ENCODE measurements at places on chromosomes 13 and 19.

GRCh38 chr13:26722321-26722720 lies 38.3 kb downstream of the GPR12 start:
- no peak for DNase-seq

GRCh38 chr13:93853912-93854311 lies 625.6 kb downstream of the DCT start:
- DNase-seq = no peak

DNA sequence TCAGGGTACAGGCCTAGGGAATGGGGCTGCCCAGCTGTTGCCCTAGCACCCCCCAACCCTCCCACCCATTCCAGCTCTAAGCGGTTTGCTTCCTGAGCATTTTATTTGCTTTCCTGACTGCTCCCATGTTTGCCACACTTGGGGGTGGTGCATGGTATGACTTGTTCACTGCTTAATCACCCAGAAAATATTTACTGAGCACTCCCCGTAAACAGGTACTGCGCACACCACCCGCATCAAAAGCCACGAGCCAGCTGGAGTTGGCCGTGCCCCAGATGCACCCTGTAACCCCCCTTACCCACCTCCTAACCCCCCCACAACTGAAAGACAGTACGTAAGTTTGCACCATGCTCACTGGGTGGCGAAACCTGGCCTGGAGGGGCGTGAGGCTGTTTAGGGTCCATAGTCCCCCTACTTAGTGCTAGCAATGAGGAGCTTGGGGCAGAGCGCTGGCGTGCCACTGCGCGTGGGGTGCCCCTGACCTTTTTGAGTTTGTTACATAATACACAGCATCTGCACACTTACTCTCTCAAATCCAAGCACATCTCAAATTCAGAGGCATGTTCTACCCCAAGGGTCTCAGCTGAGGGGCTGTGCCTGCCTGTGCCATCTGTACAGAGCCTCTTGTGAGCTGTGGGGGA lies 29.8 kb downstream of the DPF1 start:
- DNase-seq = no peak

DNA sequence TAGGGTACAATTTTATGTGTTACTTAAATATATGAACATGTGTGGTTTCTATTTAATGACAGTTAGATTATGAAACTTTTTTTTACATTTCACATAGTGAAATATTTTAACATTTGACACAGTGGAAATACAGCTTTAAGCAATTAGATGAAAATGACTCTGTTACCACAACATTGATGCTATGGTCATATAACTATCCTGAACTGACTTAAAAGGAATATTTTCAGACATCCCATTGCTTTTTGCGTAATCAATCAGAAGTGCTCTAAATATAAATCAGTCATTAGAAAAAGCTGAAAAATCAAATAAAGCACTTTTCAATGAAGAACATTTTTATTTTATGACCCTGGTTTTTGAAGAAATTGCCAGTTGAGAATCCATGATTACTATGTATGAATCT lies 80.3 kb downstream of the UFM1 start:
- DNase-seq = no peak

- no peak for DNase-seq
Observed at GRCh38 chr13:44306371-44307192, 67.0 kb upstream of the SERP2 start.

DNA sequence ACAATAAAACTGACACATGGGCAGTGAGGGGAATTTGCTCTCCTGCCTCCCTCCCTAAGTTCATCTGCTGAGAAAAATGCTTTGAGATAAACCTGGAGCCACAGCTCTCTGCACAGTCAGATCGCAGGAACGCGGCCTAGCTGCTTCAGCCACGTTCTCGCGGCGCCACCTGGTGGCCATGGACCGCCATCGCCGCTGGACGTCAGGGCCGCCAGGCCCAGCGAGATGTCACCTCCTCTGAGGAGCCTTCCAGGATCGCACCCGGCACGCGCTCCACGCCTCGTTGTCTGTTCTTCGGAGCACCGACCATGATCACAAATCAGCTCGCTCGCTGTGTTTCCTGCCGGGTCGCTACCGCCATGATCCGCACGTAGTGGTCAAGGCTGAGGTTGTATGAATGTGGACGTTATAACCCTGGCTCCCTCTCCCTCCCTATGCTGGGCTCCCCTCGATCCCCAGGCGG lies 20.6 kb upstream of the USP29 start:
- DNase-seq = peak; percentile 54

DNA sequence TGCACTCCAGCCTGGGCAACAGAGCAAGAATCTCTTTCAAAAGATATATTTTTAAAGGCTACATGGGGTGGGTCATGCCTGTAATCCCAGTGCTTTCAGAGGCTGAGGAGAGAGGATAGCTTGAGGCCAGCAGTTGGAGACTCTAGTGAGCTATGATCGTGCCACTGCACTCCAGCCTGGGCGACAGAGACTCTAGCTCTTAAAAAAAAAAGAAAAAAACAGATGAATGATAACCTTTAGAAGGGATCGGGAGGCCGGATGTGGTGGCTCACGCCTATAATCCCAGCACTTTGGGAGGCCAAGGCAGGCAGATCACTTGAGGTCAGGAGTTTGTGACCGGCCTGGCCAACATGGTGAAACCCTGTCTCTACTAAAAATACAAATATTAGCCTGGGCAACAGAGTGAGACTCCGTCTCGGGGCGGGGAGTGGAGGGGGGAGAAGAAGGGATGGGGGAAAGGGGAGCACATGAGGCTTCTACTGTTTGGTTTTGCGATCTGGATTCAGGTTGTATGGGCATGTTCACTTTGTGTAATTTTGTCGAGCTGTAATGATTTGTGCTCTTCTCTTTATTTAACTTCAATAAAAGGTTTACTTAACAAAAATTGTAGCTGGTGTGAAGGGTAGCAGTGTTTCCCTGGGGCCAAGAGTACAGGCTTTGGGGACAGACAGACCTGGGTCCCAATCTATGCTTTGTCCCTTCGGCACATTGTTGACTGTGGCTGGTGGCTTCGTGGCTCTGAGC lies 1.1 kb upstream of the PSMC4 start:
- DNase-seq = peak; percentile 41

- DNase-seq = no peak
Observed at GRCh38 chr13:37202264-37202663, 96.8 kb upstream of the CSNK1A1L start.

- no peak for DNase-seq
Observed at GRCh38 chr13:31051999-31052398, 109.7 kb downstream of the HSPH1 start.

- DNase-seq = peak; percentile 67
Observed at GRCh38 chr19:18340190-18340989, at the start of gene PGPEP1. Gene PGPEP1 (plus strand): TSS chr19:18340598. CDS start chr19:18340682, 84 bp downstream.

DNA sequence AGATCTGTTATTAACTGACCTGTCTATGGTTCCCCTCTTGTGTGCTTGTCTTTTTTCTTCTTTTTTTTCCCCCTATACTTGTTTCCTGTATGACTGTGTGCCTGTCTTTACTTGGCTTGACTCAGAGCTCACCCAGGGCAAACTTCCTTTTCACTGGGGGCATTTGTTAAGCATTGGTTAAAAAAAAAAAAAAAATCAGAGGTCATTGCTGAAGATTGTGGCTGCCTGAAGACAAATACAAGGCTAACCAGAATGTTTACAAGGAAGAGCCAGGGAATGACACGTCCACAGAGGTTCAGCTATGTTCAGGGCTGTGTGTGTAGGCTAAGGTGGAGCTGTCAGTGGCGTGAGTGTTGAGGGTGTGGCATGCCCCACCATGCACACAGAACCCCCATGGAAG lies 47.1 kb downstream of the LNX2 start:
- no peak for DNase-seq

DNA sequence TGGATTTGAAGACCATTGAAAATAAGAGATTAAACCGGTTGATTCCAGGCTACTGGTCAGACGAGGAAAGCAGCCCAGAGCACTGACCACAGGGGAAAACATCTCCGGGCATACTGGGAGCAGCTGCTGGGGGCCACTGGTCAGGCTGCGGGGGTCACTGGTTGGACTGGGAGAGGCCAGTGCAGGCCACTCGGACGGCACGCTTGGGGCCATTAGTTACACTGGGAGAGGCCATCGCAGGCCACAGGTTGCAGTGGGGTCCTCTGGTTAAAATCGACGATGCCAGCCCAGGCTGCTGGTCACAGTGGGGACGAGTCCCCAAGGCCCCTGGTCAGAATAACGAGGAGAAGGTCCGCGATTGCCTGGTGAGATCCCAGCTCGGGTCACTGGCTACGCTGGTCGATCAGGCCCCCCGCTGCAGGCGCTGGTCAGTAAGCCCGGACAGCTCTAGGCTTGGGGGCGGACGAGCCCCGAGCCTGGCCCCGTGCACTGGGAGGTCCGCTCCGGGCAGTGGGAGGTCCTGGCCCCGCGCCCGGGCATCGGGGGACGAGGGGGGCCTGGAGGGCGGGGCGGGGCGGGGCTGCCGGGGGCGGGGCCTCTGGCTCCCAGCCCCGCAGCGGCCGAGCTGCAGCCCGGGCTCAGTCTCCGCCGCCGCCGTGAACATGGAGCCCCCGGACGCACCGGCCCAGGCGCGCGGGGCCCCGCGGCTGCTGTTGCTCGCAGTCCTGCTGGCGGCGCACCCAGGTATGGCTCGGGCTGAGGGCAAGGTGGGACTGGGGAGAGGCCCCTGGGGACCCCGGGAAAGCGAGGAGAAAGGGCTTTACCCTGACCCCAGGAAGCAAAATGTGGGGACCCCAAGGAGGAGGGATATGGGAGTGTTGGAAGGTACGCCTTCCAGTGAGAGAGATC lies at the start of gene BCAM:
Gene BCAM, plus strand, starts transcription at position 641 of the 909 bp plus-strand sequence. Its CDS starts 22 bp downstream, at position 663.
- DNase-seq = no peak

DNA sequence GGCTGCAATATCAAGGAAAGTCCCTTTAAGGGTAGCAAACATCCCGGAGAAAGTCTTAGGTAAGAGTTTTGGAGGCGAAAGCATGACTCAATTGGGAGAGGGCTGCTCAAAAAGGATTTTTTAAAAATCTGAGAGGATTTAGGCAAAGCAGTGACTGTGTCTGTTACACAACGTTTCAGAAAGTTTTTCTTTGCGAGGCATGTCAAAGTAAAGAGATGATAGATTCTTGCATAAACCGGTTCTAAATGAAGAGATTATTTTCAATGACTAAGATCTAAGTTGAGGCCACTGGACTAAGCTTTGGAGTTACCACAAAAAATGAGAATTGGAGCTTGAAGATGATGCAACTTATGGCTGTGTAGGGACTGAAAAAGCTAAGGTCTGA lies 43.7 kb upstream of the ENOX1 start:
- no peak for DNase-seq

DNA sequence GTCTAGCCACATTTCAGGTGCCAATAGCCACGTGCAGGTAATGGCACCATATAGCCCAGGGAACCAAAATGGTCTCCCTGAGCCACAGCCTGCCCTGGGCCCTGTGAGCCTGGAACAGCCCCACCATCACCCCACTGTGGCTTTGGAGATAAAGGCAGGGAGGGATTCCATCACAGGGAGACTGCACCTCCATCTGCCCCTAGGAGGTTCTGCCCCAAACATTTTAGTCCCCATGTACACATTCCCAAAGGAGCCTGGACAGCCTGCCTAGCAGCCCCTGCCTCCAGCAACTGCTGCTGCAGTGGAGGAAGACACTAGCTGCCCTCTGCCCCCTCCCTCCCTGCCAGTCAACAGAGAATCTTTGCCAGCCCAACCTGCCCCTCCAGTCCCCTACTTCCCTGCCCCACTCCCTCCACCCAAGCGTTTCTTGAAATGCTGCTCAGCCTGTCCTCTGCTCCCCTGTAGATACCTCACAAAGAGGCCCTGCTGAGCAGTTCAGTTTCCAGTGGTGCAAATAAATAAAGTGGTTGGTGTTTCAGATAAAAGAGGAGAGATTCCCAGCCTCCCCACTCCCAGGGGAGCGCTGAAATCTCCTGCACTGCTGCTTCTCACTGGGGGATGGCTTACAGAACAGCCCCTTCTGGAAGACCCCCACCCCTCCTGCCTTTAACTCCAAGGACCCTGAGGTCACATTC lies 921.8 kb downstream of the UQCRFS1 start:
- no peak for DNase-seq

DNA sequence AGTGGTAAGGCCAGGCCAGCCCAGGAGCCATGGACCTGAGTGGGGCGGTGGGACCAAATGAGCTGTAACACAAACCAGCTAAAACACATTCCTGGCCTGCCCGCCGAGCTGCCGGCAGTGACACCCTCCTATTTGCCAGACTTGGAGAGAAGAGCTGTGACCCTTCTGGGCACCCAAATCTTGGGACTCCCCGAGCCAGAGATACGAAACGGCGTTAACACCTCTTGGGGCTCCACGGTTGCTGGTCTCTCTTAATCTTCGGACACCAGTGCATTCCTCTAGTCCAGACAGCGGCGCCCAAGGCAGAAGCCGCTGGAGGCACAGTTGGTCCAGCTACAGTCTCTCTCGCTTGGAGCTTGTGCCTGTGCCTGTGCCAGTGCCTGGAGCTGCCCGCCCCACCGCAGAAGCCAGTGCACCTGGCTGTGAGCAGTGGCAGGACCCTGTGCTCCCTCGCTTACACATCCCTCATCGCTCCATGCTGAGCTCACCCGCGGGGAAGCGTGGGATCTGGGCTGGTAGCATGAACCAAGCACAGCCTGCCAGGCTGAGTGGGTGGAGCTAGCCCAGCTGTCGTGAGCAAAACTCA lies 147.2 kb upstream of the KLHL1 start:
- no peak for DNase-seq

- DNase-seq = no peak
Observed at GRCh38 chr13:20114066-20114610, 46.7 kb downstream of the GJA3 start.

- DNase-seq = no peak
Observed at GRCh38 chr13:78649997-78650716, 8.8 kb downstream of the OBI1 start.

DNA sequence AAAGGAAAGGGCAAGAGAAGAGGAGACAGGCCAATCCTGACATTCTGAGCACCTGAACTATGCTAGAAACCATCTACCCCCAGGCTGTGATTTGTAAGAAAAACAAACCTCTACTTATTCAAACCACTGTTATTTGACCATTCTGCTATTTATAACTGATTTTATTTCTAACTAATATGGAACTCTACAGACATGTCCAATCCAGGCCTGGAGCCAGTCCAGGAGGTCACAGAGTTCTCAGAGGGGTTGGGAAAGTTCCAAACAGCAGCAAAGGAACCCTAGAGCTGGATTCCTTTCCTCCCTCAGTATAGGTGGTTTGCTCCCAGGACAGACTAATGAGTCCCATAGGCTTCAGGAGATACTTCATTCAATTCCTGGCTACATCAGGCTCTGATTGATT lies 24.2 kb downstream of the SIAH3 start:
- no peak for DNase-seq

GRCh38 chr13:74554569-74555275 lies 420.5 kb upstream of the KLF12 start:
- no peak for DNase-seq
